Left cardiac atrium (tissue), 4 donors: ENCODE measurements at places on chromosomes 6 and 20.

GRCh38 chr6:11172501-11173327 is 59.8 kb downstream of the NEDD9 start:
- peak; percentile 76 for DNase-seq

DNA sequence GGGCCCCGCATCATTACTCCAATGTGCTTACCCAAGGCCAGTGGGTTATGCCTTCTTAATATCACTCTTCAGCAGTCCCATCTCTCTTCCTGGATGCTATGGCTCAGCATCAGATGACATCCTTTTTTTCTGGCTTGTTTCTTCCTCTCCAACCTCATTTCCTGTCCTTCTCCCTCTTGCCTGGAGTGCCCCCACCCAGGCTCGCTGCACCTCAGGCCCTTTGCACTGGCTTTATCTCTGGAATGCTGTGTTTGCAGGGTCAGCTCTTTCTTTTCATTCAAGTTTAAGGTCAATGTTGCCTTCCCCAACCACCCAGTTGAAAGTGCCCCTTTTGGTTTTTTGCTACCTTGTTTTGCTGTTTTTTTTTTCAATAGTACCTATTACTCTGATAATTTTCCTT is 36.7 kb downstream of the CD40 start:
- no peak for DNase-seq

DNA sequence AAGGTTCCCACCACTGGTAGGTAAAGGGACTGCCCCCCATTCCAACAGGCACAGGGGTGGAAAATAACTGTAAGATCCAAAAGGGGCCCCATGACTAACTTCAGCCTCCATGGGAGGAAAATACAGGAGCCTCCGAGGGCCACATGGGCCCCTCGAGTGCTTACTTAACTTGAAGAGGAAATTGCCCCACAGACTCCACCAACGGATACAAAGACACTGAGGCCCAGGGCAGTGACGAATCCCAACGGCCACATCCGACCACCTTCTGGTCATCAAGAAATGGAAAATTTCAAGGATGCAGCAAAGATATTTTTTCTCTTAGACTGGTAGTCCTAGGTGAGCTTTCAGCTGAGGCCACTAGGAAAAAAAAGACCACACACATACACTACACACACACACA is 116.0 kb upstream of the MRPS10 start:
- no peak for DNase-seq

DNA sequence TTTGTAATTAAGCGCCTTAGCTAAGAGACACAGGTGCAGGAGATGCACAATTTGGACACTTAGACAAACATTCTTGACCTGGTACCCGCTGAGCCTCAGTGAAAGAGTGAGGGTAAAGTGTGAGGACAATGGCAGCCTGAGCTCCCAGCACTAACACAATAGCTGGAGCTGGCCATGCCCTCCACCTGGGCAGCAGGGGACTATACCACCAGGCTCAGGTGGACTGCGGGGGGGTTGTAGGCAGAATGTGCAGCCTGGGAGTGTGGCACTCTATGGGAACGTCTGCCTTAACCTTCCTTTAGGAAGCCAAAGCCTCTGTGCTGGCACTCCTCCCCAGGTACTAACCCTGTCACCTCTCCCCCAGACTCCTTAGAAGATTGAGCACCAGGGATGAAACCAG is 23.6 kb downstream of the PRKN start:
- no peak for DNase-seq

- DNase-seq = no peak
Measured at GRCh38 chr6:114785235-114786127, 442.7 kb upstream of the HS3ST5 start.

- no peak for DNase-seq
Measured at GRCh38 chr20:49620364-49621240, 52.7 kb upstream of the PTGIS start.

GRCh38 chr6:83893024-83893423 is 33.5 kb downstream of the CYB5R4 start:
- no peak for DNase-seq

DNA sequence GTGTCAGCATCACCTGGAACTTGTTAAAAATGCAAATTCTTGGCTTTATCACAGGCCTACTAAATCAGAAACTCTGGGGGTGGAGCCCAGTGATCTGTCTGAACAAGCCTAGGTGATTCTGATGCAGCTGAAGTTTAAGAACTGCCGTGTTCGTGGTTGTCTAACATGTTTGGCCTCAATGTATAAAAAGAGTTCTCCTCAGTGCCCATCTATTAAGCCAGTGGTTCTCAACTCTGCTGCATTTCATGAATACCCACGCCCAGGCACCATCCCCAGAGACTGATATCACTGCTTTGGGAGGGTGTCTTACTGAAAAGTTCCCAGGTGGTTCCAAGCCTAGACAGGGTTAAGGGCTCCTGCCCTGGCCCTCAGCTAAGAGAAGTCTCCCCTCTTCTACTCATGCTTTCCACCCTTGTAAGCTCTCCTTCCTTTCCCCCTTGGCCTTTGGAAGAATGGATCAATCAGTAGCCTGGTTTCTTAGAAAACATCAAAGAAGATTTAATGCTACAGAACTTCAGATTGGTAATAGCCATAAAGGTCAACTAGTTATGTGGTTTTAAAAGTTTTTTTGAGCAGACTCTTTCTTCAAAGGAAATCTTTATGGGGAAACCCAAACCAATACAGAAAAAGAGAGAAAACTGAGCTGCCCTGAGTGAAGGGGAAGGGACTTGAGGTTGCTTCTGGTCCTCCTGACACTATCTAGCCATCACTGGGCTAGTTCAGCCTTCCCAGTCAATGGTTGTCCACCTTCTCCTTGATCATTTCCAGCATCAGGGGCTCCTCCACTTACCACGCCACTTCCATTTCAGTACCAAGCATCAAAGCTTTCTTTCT is 38.9 kb upstream of the TNFAIP3 start:
- DNase-seq = no peak

GRCh38 chr6:35061651-35062410 is 79.3 kb downstream of the TCP11 start:
- DNase-seq = no peak

- no peak for DNase-seq
Measured at GRCh38 chr6:137271245-137272183, 52.3 kb upstream of the IFNGR1 start.

DNA sequence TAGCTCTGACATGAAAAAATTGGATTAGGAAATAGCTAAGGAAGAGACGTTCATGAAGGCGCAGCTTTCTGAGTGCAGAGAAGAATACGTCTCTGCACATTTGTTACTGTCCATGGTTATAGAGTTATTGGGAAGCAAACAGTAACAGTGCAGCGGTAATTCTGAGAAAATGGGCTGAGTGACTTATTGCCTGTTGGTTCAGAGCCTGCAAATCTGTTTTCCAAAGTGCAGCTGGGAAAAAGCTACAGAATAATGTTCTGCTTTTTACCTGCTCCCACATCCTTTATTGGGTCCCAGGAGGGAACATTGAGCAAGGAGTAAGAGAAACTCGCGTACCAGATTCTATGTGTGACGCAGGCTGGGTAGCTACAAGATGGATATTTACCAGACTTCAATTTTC is 160.2 kb downstream of the BTBD3 start:
- DNase-seq = no peak

DNA sequence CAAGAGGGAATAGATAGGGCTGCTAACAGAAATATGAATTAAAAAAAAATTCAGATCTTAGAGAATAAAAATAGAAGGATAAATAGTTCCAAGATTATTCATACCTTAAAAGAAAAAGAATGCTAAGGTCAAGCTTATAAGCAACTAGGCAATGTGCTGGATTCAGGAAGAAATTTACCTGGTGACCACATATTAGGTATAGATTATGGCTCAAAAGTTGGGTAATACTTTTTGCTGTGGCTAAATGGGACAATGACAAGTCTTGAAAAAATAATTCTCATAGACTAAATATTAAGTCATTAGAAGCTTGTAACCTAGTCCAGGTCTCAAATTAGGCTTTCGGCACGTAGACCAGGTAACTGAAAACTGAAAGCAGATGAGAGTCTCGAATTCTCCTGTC is 17.2 kb downstream of the MAP3K5 start:
- DNase-seq = no peak

DNA sequence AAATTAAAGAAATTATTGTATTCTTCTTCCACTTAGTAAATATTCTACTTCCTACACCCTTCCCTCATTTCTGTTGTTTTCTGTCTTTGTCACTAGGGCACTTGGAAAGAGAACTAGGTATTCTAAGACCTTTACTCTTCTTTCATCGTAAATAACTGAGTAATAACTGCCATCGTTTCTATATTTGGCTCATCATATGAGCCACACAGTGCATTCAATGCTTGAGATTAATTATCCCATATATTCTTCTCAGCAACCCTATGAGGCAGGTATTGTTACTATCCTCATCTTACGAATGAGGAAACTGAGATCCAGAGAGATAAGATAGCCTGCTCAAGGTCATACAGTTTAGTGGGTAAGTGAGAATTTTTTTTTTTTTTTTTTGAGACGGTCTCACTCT is 38.9 kb downstream of the LRP11 start:
- no peak for DNase-seq

DNA sequence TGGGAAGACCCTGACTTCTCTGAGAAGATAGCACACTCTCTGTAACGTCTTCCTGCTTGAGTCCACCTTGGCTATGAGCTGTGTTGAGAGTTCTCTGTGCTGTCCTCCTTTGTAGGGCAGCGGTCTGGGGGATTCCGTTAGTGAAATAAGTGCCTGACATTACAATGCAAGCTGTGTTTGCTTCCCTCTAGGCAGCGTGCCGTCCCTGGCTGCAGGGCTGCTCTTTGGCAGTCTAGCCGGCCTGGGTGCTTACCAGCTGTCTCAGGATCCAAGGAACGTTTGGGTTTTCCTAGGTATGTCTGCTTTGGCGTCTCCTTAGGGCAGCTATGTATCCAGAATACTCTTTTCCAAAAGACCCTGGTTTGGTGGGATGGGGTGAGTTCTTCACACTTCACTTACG is 2.8 kb downstream of the TMEM14C start:
- no peak for DNase-seq

- no peak for DNase-seq
Measured at GRCh38 chr6:53495506-53496499, 49.1 kb downstream of the GCLC start.

- no peak for DNase-seq
Measured at GRCh38 chr6:48567016-48567415, 456.0 kb upstream of the PTCHD4 start.

DNA sequence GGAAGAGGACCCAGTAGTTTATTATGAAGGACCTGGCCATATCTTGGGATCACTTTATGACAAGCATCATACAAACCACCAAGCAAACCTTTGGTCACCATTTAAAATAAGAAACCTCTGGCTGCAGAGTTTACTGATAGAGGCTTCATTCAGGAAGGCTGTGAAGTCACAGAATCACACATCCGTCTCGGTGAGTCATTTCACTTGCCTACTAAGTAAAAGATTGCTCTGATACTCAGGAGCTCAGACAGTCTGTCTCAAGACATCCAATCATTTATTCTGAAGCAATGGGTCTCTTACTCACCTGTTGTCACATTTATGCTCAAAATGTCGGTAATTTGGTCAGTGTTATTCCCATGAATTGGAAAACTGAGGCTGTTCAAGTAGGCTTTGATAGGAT is 33.7 kb downstream of the ADGRF5 start:
- no peak for DNase-seq

DNA sequence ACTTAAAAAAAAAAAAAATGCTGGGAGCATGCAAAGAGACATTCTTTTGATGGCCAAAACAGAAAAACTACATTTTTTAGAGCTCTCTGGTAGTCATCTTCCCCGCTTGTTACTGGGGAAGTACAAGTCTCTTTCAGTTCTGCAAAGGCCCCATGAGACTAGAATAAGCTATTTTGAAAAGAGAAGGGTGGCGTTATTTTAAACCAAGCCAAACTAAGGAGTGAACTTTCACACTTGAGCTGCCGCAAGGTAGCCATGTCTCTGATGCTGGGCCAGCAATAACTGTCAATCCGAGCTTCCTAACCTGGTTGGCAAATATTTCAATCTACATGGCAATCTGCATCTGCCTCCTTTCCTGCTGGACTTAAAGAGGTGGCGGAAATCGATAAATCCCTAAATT is 96.7 kb downstream of the L3MBTL3 start:
- no peak for DNase-seq

DNA sequence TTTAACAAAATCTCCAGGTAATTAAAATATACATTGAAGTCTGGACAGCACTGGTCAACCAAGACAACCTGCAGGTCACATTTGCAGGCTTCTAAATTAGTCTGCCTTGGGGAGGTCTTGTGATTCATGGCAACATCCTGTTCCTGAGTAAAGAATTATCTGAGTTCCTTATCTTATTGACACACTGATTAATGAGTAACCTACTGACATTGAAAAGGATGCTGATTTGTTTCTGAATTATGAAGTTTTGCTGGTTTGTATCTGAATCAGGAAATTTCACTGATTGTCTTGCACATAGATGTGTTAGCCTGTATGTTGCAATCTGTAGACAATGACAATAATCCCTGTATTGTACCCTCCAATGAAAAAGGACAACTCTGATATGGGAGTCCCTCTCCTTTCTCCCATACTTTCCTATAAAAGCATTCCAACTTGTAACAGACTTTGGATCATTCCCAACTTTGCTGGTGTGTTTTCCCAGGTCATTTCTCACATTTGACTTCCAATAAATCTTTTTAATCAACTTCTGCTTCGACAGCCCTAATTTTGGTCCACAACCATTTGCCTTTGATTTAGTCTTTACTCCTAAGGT is 80.0 kb downstream of the LAMP5 start:
- no peak for DNase-seq

DNA sequence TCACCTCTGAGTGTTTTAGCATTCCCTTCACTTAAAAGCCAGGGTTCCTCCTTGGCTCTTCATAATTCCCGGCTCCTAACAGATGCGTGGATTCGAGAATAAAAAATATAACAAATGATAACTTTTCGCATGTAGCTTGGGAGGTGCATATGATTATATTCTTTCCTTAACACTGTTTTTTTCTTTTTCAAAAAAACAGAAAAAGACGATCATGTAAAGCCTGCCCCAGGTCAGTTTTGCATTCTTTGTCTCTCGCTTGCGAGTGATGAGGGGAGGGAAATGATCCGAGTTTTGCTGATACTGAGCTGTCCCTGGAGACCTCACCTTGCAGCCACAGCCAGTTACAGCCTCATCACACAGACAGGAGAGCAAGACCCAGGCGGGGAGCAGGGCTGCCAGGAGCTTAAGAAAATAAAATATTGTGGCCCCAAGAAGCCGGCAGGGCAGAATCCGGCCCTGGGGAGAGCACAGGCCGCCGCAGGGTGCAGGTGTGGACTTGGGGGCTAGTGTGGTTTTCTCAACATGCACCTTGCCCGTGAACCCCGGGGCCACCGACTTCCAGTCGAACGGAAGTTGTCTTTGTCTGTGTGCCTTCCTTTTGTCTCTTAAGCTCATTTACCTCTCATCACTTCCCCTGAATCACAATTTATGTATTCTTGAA is 301.8 kb downstream of the TAF4 start:
- no peak for DNase-seq

GRCh38 chr6:130116273-130116672 is 97.9 kb downstream of the L3MBTL3 start:
- no peak for DNase-seq

- no peak for DNase-seq
Measured at GRCh38 chr6:24825130-24825630, 26.5 kb upstream of the ARMH2 start.
